Brain microvascular endothelial cell (primary cell): ENCODE measurements at places on chromosomes 12 and 14.

- no peak for DNase-seq
These were observed 358.6 kb upstream of the FOXG1 start for GRCh38 chr14:28407996-28408395.

DNA sequence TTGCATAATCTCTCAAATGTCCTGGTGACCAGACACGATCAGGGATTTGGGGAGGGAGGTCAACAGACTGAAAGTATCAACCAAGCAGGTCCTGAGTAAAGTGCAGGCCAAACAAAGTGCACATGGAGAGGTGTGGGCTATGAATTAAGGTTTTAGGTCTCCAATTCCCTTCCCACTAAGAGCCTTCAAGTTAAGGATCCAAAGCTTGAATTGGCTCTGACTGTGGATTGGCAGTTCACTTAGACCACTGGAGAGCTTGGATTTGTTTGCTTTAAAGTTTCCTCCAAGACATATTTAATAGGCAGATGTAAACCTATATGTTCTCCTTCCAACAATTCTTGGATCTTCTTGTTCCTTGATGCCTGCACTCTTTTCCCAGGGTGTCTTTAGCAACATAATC lies 129.6 kb upstream of the IGF1 start:
- no peak for DNase-seq

GRCh38 chr14:31216359-31216758 lies 8.8 kb upstream of the HECTD1 start:
- DNase-seq, result no peak

DNA sequence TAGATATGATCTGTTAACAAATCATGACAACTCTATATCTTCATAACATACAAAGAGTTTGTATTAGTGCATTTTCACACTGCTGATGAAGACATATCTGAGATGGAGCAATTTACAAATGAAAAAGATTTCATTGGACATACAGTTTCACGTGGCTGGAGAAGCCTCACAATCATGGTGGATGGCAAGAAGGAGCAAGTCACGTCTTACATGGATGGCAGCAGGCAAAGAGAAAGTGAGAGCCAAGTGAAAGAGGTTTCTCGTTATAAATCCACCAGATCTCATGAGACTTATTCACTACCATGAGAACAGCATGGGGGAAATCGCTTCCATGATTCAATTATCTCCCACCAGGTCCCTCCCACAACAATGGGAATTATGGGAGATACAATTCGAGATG lies 157.6 kb downstream of the DUSP6 start:
- no peak for DNase-seq

GRCh38 chr12:8040791-8041190 lies 8.3 kb downstream of the FOXJ2 start:
- no peak for DNase-seq

- DNase-seq, result no peak
These were observed 11.7 kb downstream of the SSH1 start for GRCh38 chr12:108845696-108846095.

DNA sequence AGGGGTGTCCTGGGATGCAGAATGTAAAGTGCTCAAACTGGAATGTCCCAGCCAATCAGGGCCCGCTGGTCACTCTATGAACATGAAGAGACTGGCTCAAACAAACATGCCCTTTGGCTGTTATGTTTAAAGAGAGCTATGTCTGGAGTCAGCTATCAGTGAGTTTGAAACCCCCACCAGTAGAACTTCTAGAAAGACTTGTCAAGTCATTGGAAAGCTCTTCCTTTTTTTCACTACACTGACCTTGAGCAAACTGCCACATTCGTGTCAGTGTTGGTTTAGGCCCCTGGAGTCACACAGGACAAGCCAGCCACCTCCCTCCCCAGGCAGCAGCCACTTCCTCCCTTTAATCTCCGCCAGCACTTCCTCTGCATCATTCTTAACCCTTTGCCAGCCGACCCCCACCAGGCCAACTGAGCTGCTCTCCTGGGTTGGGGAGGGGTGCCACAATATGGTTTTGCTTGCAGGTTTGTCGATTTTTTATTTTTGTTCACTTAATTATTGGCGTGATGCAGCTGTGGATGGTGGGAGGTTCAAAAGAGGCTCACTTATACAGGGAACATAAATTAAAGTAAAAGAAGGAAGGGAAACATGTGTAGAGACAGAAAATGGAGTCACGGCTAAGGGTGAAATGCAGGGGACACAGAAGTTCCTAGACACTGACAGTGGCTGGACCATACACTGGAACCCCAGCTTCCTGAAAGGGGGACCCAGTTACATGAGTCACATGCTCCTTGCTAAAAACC lies 25.3 kb downstream of the CMKLR1 start:
- no peak for DNase-seq

DNA sequence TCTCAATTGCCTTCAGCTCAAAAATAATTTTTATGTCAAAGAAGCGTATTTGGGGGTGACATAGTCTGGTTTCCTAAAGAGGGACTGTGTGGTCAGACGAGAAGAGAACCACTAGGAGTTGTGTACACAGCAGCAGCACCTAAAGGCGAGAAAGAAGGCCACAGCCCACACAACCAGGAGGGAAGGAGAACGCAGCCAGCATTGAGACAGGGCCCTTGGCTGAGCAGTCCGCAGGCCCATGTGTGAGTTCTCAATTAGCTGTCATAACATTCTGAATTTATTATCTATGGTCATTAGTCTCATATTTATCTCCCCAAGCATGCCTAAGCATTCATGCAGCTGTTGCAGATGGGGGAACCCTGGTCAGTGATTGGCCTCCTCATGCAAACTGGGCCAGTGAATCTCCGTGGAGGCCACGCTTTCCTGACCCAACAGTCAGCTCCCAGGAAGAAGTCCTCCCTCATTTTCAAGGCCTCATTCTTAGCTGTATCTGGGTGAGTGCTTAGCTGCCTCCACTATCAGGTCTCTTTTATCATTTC lies 81.2 kb upstream of the ATF7IP start:
- no peak for DNase-seq
